GM12892 (cell line): ENCODE measurements at places on chromosomes 6 and 20.

- DNase-seq: no peak
Observed at GRCh38 chr6:56992703-56993102, 37.8 kb downstream of the BEND6 start.

DNA sequence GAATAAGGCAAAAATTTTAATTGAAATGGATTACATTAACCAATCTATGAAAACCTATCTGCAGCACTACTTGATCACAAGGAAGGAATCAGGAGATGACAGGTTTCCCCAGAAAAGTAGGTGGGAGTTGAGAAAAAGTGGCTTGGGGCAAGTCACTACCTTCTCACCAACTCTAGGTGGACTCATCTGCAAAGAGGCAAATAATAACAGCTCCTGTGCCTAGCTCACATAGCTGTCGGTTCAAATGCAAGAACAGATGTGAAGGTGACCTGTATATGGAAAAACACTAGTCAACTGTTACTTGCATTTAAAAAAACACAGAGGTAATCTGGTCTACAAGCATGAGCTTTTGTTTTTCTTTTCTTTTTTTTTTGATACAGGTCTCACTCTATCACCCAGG lies 67.2 kb downstream of the POPDC3 start:
- no peak for DNase-seq

- DNase-seq: no peak
Observed at GRCh38 chr20:47876311-47877088, 91.2 kb upstream of the SULF2 start.

DNA sequence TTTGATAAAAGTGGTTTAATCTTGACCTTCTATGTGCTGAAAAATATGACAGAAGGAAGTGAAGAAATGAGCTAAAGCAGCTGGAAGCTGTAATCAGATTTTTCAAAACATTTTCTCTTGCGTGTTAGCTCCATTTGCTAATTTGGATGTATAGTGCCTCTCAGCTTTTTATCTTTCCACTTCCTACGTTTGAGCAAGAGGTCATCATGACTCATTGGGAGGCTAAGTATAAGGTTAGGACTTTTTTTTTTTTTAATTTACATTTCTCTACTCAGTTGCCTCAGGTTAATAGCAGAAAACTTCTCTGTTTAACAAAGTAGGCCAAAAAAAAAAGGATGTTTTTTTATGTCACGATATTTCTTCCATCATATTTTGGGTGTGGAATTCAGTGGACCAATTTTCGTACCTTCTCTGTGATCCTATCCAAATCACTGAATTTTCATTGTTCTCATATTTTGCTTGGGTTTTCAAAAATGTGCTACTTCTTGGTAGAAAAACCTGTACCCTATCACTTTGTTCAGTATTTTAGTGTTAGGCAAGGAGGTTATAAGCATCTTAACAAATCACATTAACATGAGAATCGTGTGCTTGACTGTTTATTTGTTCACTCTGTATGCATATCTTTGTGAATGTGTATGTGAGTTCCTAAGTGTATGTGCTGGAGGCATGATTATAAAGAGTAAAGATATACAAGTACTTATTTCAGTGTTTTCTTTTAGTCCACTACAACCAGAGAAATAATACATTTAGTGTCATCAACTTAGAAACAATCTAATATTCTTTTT lies 1028.3 kb upstream of the EYS start:
- no peak for DNase-seq

DNA sequence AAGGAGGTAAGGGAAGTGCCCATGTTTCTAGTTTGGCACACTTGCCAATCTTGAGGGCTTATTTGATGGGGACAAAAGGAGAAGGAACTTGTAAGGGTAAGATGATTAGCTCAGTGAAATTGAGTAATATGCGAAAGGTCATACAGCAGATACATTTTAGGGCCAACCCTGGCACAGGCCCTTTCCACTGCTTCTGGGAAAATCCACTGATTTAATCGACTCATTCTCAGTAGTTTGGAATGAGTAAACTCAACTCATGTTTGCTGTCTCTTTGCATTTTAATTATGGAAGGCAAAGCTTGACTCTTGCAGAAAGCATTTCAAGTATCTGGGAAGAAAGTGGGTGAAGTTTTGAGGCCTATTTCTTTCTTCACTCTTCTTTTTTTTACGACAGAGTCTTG lies 20.0 kb downstream of the PHF20 start:
- no peak for DNase-seq

GRCh38 chr6:79089552-79090404 lies 11.7 kb upstream of the PHIP start:
- DNase-seq: no peak

DNA sequence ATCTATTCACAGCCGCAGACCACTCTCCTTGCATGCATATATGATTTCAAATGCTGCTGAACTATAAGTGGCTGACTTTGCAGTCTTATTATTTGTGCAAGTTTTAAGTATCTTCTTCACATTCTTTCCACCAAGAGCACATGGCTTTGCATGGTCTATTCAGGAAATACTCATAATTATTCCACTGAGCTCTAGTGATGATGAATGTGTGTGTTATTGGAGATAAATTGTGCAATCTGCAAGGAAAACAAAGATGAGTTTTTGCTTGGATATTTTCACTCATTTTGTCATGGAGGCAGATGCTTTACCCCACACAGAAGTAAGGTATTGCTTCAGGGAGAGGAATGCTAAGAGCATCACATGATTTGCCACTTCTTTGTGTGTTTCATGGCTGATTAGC lies 764.6 kb downstream of the TBC1D32 start:
- no peak for DNase-seq

DNA sequence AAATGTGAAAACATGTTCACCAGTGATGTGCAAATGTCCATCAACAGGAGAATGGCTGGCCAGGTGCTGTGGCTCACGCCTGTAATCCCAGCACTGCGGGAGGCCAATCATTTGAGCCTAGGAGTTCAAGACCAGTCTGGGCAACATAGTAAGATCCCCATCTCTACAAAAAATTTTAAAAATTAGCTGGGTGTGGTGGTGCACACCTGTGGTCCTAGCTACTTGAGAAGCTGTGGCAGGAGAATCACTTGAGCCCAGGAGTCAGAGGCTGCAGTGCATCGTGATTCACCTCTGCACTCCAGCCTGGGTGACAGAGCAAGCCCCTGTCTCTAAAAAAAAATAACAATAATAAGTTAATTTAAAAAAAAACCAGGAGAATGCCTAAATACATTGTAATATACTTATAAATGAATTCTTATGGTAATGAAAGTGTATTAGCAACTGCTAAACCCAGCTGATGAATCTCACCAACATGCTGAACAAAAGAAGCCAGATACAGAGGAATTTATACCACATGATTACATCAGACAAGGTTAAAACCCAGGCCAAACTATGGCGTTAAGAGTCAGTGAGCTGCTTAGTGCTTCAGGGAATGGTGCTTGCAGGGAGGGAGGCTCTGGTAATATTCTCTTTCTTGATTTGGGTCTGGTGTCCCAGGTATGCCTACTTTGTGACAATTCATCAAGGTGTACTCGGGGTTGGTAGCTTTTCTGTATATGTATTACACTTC lies 36.4 kb downstream of the RPP40 start:
- no peak for DNase-seq

DNA sequence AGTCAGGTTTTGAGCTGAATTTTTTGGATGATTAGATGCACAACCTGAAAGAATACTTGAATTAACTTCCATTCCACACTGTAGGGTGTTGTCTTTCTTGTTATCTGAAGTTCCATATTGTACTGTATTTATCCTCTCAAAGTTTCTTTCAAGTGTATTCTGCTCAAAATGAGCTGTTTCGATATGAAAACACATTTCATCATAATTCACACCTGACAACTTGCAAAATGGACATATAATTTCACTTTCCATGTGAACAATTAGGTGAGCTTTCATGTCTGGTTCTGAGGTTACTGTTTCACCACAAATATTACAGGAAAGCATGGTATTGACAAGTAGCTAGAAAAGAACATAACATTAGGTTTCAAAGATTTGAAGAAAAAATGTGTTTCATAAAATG lies 1.7 kb downstream of the ZUP1 start:
- no peak for DNase-seq

DNA sequence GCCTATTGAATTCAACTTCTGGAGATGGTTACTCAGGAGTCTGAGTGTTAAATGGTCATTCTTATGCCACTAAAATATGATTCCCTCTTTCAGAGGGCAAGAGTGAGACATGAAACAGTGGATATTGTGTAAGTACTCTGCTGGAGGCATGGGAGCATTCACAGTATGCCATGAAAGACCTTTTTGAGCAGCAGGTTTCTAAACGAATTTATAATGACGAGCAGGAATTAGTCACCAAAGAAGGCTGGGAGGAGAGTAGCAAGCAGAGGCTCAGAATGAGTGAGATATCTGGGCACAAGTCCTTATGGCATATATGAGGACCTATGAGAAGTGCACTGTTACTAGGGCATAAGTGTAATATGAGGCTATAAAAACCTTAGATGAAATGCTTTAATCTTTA lies 10.9 kb upstream of the MYB start:
- DNase-seq: no peak

DNA sequence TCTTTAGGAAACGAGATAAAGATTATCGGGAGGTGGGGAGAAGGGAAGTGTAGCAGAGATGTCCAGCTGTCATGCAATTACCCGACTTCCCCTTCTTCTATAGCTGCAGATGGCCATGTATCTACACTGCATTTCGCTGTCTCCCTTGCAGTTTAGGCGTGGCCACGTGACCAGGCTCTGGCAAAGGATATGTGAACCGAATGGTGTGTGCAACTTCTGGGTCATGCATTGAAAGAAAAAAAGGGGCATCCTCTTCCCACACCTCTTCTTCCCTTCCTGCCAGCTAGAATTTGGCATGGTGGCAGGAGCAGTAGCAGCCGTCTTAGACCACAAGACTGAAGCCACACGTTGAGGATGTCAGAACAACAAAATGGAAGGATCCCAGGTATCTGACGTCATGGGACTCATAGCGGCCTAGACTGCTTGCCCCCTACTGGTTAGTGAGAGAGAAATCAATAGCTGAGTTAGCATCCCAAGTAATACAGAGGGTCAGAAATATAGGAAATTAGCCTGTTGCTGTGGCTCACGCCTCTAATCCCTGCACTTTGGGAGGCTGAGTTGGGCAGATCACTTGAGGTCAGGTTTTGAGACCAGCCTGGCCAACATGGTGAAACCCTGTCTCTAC lies 32.8 kb downstream of the TCF15 start:
- DNase-seq: no peak

DNA sequence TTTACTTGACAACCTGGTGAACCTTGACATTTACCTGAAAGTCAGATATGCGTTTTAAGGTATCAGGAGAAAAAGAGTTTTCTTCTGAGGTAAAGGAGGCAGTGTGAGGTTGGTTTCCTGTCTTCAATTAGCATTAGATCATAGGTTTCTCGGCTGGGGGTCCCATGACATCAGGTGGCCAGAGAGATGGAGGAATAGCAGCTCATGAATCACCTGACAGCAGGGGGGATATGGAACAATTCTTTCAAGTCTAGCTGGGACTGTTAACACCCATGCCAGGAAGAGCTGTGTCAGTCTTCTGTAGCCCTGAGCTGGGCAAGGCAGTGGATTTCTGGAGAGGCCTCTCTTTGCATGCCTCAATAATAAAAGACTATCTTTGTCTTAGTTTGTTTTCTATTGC lies 108.0 kb upstream of the TMEM170B start:
- DNase-seq: no peak

DNA sequence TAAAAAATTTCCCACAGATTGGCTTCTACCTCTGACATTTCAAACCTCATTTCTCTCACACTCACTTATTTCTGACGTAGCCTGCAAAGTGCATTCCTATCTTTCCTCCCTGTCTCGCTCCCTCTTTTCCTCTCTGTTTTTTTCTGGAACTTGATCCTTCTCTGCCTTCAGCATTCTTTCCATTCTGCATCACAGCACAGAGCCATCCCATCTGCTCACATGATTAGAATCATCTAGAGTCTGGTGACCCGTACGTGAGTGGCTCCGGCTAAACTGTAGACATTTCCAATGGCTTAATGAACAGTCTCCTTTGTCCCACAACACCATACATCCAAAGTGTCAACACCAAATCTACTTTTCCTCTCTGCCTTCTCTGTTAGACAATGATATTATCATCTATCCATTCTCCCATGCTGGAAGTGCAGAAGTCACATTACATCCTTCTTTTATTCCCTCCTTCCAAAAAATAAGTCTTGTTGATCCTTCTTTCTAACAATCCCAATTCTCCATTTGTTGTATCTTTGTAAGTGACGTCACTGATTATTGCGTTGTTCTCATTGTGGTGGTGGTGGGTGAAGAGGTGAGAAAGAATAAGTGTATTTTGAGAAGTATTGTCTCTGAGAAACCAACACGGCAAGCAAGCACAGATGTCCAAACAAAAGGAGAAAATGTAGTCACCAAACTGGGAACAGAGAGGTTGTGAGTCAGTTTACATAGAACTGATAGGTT lies 41.6 kb downstream of the OPRM1 start:
- DNase-seq: no peak
